ENCODE measurements at places on chromosomes 16 and 17.

- H3K4me1 ChIP-seq: no peaks in the 10 kb centered on the region
- DNase-seq: no peak
- no peak overlapping the region for H3K4me3 ChIP-seq
- H3K27ac ChIP-seq: no peak overlapping the region
- no peaks in the 10 kb centered on the region for H3K27me3 ChIP-seq
Observed at GRCh38 chr17:27811961-27812360, 11.6 kb upstream of the NOS2 start.

DNA sequence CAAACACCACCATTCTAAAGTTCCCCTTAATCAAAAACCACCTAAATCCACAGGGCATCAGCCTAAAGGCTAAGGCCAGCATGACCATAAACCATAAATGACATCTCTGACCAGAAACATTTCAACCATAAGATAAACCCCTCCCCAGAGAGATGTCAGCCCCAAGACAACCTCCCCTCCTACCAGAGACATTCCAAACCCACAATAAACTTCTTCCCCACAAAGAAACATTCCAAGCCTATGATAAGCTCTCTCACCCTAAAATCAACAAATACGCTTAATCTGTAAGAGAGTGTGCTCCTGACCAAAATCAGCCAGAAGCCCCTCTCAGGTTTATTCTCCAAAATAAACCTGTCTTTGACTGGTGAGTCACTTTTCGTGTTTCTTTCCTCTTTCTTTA, 54.8 kb downstream of the SLFN5 start:
- peaks cover 29% of the 10 kb centered on the region for H3K4me1 ChIP-seq
- H3K4me3 ChIP-seq: no peak overlapping the region
- H3K27me3 ChIP-seq: no peaks in the 10 kb centered on the region
- no peaks in the 10 kb centered on the region for H3K36me3 ChIP-seq

DNA sequence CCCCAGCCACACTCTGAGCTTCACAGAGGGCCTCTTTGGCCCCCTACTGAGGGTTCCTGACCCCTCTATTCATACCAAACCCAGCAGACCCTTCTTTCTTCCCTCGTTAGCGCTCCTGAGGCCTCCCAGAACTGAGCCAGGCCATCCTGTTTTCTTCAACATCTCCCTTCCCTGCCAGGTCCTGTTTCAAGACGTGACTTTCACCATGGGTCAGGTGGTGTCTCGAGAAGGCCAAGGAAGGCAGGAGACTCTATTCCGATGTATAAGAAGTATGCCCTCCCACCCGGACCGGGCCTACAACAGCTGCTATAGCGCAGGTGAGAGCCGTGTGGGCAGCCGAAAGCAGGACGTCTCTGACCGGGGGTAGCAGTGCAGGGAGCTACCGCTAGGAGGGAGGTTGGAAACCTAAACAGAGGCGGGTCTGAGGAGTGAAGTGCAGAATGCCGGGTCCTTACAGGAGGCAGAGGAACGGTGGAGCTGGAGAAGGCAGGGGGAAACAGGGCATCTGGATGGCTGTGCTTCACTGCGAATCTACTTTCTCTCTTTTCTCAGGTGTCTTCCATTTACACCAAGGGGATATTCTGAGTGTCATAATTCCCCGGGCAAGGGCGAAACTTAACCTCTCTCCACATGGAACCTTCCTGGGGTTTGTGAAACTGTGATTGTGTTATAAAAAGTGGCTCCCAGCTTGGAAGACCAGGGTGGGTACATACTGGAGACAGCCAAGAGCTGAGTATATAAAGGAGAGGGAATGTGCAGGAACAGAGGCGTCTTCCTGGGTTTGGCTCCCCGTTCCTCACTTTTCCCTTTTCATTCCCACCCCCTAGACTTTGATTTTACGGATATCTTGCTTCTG, 1.3 kb upstream of the SENP3 start:
- H3K27me3 ChIP-seq: no peaks in the 10 kb centered on the region
- peak overlapping the region; percentile 75 for H3K4me3 ChIP-seq
- peak; percentile 49 for DNase-seq

DNA sequence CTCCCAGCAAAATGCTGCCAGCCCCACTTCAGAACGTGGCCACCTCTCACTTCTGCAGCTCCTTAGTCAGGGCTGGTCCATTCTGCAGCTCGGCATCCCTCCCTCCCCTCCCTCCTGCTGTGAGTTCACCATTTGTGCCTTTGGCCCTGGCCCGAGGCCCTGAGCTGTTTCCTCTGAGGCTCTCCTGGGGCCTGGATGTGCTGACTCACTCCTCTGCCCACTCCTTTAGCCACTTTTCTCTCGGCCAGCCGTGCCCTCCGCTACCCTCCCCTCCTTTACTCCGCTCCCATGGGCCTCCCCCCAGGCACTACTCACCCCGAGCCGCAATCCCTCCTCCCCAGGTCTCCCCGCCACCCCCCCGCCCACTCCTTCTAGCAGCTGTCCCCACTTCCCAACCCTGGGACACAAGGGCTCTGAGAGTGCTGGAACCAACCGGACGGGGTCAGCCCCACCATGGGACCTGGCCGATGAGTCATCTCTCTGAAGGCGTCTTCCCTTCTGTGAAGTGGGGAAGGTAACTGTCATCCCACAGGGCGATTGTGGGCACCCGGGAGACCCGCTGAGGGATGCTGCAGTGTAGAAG, 11.5 kb downstream of the KCNG4 start:
- DNase-seq: peak; percentile 89
- H3K27me3 ChIP-seq: no peaks in the 10 kb centered on the region
- no peak overlapping the region for H3K4me3 ChIP-seq
- H3K4me1 ChIP-seq: peaks cover 15% of the 10 kb centered on the region

DNA sequence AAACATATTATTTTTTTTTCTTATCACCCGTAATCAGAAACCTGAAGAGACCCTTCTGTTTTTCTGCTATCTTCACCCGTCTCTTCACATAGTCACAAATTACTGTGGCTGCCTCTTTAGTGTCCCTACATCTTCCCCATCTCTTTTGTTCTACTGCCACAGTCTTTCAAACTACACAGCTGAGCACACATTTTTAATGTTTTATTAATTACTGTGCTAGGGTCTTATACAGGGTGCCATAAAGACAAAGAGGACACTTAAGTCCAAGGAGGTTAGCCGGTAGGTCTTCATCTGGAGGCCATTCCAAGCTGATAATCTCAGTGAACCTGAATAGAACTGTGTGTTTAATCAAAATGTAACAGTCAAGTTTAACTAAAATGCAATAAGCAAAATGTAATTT, 20.7 kb downstream of the CNTNAP4 start:
- no peak overlapping the region for H3K4me3 ChIP-seq
- H3K27me3 ChIP-seq: no peaks in the 10 kb centered on the region
- H3K36me3 ChIP-seq: no peaks in the 10 kb centered on the region
- H3K4me1 ChIP-seq: no peaks in the 10 kb centered on the region
- DNase-seq: no peak

DNA sequence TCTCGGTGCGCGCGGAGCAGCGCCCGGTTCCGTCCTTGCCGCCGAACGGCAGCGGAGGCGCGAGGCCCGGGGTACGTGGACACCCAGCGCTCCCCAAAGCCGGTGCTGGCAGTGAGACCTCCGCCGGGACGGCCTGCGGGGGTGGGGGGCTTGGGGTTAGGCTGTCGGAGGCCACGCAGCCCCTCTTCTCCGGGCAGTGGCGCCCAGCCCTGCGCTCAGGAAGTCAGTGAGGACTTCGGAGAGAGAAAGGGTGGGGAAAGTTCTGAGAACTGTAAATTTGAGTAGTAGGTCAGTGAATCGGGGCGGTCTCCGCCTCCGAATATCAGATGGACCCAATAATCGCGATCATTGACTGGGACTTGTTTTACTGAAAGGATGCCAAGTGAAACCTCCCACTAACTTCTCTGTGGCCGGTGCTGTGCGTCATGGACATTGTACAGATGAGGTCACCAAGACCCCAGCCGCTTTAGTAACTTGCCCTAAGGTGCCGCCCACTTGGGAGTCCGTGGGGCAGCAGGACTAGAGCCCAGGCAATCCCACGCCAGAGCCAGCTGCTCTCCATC, 468 bp downstream of the IL4R start:
- peaks cover 18% of the 10 kb centered on the region for H3K4me1 ChIP-seq
- peak overlapping the region; percentile 59 for H3K27ac ChIP-seq
- peaks cover 15% of the 10 kb centered on the region for H3K27me3 ChIP-seq
- H3K36me3 ChIP-seq: peaks cover 3% of the 10 kb centered on the region
- H3K4me3 ChIP-seq: peak overlapping the region; percentile 75
- peak; percentile 31 for DNase-seq

DNA sequence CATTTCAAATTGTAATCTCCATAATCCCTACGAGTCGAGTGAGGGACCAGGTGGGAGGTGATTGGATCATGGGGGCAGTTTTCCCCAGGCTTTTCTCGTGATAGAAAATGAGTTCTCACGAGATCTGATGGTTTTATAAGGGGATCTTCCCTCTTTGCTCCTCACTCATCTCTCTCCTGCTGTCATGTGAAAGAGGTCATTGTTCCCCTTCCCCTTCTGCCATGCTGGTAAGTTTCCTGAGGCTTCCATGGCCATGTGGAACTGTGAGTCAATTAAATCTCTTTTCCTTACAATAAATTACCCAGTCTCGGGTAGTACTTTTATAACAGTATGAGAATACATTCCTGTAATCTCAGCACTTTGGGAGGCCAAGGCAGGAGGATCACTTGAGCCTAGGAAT, 76.7 kb upstream of the MARCHF10 start:
- no peak overlapping the region for H3K27ac ChIP-seq
- no peaks in the 10 kb centered on the region for H3K4me1 ChIP-seq
- no peak for DNase-seq
- no peaks in the 10 kb centered on the region for H3K36me3 ChIP-seq
- 0 out of 2 replicates have a peak, but pooled peaks cover 11% of the 10 kb centered on the region for H3K27me3 ChIP-seq

- H3K27ac ChIP-seq: no peak overlapping the region
- peaks cover 31% of the 10 kb centered on the region for H3K27me3 ChIP-seq
- H3K4me1 ChIP-seq: peaks cover 6% of the 10 kb centered on the region
- no peak overlapping the region for H3K4me3 ChIP-seq
- no peaks in the 10 kb centered on the region for H3K36me3 ChIP-seq
Observed at GRCh38 chr17:64002658-64003525, 4.7 kb downstream of the PRR29 start.

DNA sequence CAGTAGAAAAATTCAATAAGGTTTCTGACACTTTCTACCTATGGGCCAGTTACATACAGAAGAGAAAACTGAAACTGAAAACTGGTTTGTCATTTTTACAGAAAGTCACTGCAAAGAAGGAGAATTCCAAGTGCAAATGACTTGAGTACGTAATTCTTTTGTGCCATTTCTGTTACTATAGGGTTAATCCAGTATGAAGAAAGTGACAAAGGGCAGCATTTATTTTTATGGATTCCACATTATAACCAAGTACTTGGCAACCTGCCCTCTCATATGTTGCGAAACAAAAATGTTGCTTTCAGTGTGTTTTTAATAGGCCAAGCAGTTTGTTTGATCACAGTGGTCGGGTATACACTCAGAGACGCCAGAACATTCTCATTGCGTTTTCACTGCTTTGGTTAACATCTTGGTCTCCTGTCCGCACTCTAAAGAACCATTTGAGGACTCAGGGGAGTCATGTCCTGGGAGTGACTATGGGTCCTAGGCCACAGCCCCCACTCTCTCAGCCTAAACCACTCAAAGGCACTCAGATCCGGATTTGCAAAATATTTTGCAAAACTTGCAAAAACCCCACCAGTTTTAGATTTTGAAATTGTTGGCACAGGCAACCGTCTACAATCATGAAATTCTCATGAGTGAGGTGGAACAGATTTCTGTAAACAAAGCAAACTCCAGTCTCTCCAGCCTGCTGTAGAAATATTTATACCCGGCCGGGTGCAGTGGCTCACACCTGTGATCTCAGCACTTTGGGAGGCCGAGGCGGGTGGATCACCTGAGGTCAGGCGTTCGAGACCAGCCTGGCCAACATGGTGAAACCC, 15.4 kb upstream of the HELZ start:
- H3K27ac ChIP-seq: no peak overlapping the region
- no peaks in the 10 kb centered on the region for H3K27me3 ChIP-seq
- no peak for DNase-seq
- H3K36me3 ChIP-seq: no peaks in the 10 kb centered on the region
- H3K4me1 ChIP-seq: peaks cover 6% of the 10 kb centered on the region

- H3K27ac ChIP-seq: no peak overlapping the region
- H3K36me3 ChIP-seq: no peaks in the 10 kb centered on the region
- no peaks in the 10 kb centered on the region for H3K4me1 ChIP-seq
- H3K4me3 ChIP-seq: no peak overlapping the region
Observed at GRCh38 chr16:57576429-57576870, 34.0 kb downstream of the ADGRG5 start.

- H3K4me3 ChIP-seq: no peak overlapping the region
- no peaks in the 10 kb centered on the region for H3K36me3 ChIP-seq
- H3K27me3 ChIP-seq: no peaks in the 10 kb centered on the region
Observed at GRCh38 chr17:31067691-31068184, 27.0 kb upstream of the NF1 start.

GRCh38 chr16:67528870-67529581, 397 bp downstream of the RIPOR1 start:
- no peaks in the 10 kb centered on the region for H3K27me3 ChIP-seq
- DNase-seq: peak; percentile 65
- H3K27ac ChIP-seq: peak overlapping the region; percentile 77
- H3K36me3 ChIP-seq: peaks cover 20% of the 10 kb centered on the region
- peaks cover 55% of the 10 kb centered on the region for H3K4me1 ChIP-seq
- H3K4me3 ChIP-seq: peak overlapping the region; percentile 94

GRCh38 chr17:46009681-46010596, 10.9 kb downstream of the STH start:
- H3K4me3 ChIP-seq: no peak overlapping the region
- H3K27me3 ChIP-seq: no peaks in the 10 kb centered on the region
- no peaks in the 10 kb centered on the region for H3K4me1 ChIP-seq

DNA sequence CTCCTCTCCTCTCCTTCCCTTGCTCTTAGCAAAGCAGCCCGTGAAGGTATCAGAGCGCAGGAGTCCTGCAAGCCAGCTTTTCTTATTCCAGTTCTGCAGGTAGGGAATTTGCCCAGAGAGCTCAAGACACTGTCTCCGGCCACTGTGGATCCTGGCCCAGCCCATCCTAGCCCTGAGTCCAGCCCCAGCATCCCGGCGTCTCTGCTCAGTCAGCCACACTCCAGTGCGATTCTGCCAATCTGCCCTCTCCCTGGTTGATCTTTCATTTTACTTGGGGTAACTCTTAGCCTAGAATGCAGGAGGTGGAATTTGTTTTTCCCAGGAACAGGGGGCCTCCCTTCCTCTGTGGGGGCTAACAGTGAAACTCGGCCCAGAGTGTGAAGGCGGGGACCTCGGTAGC, 176.9 kb upstream of the GSE1 start:
- no peak overlapping the region for H3K27ac ChIP-seq
- DNase-seq: no peak
- H3K36me3 ChIP-seq: peaks cover 10% of the 10 kb centered on the region

- H3K36me3 ChIP-seq: no peaks in the 10 kb centered on the region
- no peak overlapping the region for H3K27ac ChIP-seq
- DNase-seq: no peak
- H3K4me3 ChIP-seq: no peak overlapping the region
- no peaks in the 10 kb centered on the region for H3K4me1 ChIP-seq
Observed at GRCh38 chr17:52237151-52237550, 78.6 kb upstream of the CA10 start.

- peak overlapping the region; percentile 60 for H3K27ac ChIP-seq
- H3K36me3 ChIP-seq: no peaks in the 10 kb centered on the region
- no peaks in the 10 kb centered on the region for H3K27me3 ChIP-seq
- no peak overlapping the region for H3K4me3 ChIP-seq
Observed at GRCh38 chr17:59366773-59367656, 35.6 kb downstream of the YPEL2 start.
